Kidney capillary endothelial cell (primary cell): ENCODE measurements at places on chromosomes 12 and 14.

- peak; percentile 37 for DNase-seq
Observed at GRCh38 chr12:13362260-13362841, 165.8 kb downstream of the EMP1 start.

- DNase-seq, result no peak
Observed at GRCh38 chr14:61511558-61511948, 183.8 kb upstream of the HIF1A start.

- DNase-seq, result peak; percentile 68
Observed at GRCh38 chr12:52005903-52006703, 643 bp upstream of the TAMALIN start.

DNA sequence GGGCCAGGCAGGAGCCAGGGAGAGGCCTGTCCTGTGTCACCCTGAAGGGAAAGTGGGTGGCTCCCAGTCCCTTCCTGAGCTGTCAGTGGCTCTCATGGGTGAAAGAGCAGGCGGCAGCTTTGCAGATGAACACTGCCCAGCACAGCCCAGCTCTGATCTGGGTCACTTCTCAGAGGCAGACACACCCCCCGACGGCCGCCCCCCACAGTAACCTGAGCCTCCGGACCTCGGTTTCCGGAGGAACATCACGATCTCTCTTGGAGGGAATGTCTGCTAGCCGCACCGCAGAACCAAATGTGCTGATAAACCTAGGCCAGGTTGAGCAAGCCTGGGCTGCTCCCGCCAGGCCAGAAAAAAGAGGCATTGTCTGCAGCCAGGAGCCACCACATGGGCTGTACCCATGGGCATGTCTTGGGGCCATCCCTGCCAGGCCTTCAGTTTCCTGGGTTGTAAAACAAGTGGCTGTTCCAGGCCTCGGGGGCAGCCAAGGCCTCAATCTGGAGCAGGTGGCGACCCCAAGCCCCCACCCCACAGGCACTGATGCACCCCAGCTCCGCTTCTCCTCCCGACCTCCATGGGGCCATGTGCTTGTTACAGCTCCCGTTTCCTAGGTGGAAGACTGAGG lies 57.6 kb downstream of the NCOR2 start:
- no peak for DNase-seq

DNA sequence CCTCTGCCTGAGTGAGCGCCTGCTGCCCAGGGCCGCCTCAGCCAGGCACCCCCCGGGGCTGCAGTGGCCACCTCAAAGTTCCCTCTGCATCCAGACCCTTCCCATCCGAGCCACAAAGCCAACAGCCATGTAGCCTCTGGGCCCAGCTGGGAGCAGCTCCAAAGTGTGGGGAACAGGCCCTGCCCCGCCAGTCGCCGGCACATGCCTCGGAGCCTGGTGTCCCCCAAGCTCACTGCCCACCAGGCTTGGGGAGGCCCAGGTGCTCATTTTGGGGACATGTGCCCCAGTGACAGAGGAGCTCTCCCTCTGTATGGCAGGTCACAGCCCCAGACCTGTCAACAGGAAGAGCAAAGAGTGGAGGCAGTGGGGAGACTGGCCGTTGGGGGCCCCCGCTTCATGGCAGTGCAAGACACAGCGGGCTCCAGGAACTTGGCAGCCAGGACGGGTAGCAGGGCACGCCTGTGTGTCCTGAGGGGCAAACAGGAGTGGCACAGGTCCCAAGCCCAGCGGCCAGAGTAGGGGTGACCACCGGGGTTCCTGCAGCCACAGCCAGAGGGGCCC lies 29.9 kb downstream of the JAG2 start:
- no peak for DNase-seq

- no peak for DNase-seq
Observed at GRCh38 chr12:107948391-107948945, 174.0 kb downstream of the ASCL4 start.

GRCh38 chr12:65696227-65696626 lies 128.1 kb upstream of the HMGA2 start:
- DNase-seq, result no peak

DNA sequence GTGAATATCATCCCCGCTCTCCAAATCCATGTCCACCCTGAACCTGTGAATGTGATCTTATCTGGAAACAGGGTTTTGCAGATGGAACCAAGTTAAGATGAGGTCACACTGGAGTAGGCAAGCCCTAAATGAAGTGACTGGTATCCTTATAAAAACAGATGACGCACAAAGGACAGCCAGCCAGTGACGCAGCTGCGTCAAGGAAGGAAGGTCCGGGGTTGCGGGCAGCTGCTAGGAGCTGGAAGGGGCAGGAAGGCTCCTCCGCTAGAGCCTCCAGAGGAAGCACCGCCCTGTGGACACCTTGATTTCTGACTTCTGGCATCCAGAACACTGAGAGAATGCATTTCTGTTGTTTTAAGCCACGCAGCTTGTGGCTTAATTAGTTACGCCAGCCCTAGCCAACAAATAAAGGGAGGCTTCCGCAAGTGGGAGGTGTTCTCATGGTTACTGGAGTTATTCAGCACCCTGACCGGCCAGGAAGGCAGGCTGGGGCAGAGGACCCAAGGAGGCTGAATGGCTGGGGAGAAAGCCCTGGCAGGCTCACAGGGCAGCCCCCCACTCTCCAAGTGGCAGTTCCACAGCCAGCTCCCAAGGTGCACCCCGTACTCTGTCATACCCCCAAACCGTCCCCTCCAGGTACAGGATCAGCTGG lies 127.6 kb upstream of the NCOR2 start:
- peak; percentile 92 for DNase-seq

- DNase-seq, result peak; percentile 61
Observed at GRCh38 chr12:101935890-101936746, 58.7 kb downstream of the DRAM1 start.

DNA sequence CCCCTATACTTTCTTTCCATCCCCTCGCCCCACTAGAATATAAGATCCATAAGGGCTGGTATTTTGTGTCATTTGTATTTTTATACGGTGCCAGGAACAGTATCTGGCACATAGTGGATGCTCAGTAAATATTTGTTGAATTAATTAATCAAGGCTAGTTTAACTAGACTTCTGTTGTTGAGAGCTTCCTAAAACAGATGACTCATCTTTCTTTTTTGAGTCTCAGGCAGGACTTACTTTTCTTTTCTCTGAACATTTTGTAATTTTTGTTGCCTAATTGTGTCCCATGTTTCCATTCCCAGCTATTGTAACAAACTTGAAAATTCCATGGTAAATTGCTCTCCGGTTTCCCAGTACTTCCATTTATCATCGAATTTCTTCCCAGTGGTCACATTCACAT lies 16.7 kb downstream of the STK38L start:
- no peak for DNase-seq

DNA sequence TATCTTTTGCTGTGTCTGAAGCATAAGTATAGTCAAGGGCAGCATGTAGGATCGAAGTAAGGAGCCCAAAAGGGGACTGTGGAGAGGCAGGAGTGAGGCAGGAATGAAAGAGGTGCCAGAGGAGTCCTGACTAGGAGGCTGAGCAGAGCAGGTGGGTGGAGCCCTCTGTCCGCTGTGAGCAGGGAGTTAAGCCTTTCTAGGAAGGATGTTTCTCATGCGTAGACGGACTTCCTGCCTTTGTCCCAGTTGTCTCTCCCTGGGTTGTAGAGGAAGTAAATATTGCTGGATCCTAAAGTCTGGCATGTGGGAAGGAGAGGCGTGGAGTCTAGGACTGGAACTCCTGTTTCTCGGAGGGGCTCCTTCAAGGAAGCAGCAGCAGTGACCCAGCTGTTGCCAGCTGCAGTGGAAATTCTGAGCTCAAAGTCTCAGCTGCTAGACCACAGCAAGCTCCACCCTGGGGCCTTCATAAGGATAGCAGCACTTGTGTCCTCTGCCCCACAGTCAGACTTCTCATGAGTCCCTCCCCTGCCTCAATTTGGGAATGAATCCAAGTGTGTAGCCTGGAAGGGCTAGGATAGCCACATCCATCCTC lies 44.0 kb downstream of the RBMS2 start:
- DNase-seq, result peak; percentile 99

GRCh38 chr14:33560718-33561431 lies 390.0 kb downstream of the EGLN3 start:
- no peak for DNase-seq

- no peak for DNase-seq
Observed at GRCh38 chr14:64800000-64800399, 79.7 kb downstream of the SPTB start.

DNA sequence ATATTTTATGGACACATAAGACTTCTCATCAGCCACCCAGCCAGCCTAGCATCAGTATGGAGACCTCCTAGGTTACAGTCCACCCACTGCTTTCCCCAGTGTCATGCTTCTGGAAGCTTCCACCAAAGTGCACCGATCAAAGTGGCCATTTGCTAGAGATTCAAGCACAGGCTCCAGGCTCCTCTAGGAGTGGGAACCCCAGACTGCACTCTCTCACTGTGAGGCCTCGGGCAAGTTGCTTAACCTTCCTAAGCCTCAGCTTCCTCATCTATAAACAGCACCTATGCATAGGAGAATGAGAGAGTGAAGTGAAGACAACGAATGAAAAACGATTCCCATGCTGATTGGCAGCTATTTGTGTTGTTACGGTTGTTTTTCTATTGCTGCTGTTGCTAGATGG lies 94.4 kb downstream of the DICER1 start:
- DNase-seq, result no peak

- peak; percentile 51 for DNase-seq
Observed at GRCh38 chr12:27709932-27710591, 570 bp upstream of the MRPS35 start.

GRCh38 chr14:58540749-58541632 lies 96.8 kb upstream of the DACT1 start:
- no peak for DNase-seq

- DNase-seq, result no peak
Observed at GRCh38 chr12:121702944-121703343, 9.6 kb upstream of the TMEM120B start.

GRCh38 chr14:24911324-24912109 lies 138.4 kb downstream of the STXBP6 start:
- no peak for DNase-seq

DNA sequence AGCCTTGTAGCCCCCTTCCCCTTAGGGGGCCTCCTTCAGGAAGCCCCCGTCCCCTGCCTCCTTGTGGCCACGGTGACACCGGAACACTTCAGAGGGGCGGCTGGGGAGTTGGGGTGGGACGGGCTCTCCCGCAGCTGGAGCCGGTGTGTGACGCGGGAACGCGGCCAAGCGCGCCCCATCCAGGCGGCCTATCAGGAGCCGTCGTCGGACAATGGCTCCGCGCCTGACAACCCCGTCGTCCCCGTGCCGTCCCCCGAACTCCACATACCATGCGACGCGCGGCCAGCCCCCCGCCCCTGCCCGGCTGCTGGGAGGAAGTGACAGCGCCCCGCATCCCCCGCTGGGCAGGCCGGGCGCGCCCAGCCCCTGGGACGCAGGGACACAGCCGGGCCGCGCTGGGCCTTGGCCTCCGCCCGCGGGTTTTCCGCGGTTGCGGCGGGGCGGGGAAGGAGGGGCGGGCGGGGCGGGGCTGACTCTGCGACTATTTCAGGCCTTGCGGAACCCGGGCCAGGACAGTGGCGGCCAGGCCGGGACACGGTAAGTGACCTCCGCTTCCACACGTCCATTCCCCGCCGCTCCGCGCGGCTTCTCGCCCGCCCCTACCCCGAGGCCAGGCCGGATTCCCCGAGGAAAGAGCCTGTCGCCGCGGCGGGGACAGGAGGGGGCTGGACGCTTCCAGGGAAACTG lies at the start of gene TNFAIP2:
Gene TNFAIP2, plus strand, starts transcription at position 515 of the 687 bp plus-strand sequence. CDS start 2,997 bp downstream, outside the sequence.
- DNase-seq, result no peak

GRCh38 chr12:91055976-91056375 lies 1.8 kb downstream of the KERA start:
- no peak for DNase-seq

DNA sequence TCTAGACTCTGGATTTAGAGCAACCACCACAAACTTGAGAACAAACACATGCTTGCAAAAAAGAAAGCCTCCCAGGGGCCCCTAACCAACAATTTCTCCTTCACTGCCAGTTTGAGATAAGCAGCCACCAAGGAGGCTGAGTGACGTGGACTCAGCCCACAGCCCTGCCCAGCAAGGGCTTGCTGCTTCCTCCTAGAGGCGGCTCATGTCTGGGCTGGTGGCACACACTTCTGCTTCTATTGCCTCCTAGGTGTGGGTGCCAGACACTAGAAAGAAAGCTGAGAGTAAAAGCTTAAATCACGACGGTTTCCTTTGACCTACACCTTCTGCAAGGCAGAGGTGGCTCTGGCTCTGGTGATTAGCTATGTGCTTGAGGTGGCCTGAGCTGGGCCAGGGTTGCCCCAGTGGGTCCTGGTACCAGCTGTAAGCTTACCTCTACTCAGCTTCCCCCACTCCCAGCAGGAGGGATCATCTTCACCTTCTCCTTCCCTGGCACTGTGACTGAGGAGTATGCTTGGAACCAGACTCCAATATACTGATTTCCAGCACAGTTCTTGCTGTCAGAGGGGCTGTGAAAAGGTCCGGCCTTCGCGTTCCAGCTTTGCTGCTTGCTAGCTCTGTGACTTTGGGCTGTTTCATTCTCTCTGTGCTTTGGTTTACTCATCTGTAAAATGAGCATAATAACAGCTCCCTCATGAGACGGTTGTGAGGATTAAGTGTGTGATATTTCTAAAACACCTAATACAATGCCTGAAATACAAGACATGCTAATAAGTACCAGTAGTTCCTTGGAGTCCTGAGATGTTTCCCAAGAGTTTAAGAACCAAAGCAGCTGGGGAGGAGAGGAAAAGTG lies 89.7 kb upstream of the PARP11 start:
- no peak for DNase-seq

GRCh38 chr12:39145175-39145999 lies 240.0 kb upstream of the CPNE8 start:
- DNase-seq, result no peak
